COR-L47 (cell line): ENCODE measurements at places on chromosomes 16 and 17.

DNA sequence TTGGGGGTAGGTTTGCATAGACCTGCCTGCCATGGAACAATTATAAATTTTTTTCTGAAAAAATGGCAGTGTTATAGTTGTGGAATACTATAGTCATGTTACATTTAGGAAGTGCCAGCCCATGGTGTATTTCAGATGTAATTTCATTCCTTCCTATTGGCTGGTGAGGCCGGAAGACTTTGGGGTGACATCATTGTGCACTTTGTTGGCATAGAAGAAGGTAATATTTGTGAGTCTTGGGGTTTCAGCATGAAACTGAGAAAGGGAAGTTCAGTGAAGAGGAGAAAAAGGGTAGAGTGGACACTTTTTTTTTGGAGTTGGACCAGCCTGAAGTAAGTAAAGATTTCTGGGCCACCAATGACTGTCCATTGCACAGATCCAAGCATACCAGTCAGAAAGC is 16.0 kb upstream of the HEATR6 start:
- no peak for DNase-seq

DNA sequence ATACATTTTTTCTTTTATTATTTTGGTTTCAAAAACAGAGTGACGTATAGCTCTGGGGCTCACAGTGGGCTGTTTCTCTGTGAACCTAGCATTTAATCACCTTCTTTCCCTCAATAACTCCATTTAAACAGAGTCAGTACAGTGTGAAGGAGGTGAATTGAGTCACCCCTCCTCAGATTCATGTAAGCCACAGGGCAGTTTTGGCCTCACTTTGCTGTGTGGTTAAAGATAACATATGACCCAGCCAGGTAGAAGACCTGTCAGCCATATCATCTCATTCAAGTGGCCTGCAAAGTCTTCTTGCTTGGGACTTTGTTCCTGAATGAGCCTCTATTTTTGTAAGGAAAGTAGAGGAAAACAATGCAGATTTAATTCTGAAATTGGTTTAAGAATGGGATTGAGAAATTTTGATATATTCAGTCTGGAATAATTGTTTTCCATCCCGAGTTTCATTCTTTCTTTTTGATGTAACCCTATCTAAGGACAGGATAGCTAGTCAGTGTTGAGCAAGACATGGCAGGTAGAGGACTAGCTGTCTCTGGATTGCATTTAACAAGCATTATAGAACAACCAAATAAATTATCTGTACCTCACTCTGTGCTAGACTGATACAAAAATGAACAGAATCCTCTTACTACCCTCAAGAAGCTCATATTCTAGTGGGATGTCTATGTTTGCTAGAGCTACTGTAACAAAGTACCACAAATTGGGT is 13.1 kb downstream of the MAP2K6 start:
- DNase-seq = no peak

DNA sequence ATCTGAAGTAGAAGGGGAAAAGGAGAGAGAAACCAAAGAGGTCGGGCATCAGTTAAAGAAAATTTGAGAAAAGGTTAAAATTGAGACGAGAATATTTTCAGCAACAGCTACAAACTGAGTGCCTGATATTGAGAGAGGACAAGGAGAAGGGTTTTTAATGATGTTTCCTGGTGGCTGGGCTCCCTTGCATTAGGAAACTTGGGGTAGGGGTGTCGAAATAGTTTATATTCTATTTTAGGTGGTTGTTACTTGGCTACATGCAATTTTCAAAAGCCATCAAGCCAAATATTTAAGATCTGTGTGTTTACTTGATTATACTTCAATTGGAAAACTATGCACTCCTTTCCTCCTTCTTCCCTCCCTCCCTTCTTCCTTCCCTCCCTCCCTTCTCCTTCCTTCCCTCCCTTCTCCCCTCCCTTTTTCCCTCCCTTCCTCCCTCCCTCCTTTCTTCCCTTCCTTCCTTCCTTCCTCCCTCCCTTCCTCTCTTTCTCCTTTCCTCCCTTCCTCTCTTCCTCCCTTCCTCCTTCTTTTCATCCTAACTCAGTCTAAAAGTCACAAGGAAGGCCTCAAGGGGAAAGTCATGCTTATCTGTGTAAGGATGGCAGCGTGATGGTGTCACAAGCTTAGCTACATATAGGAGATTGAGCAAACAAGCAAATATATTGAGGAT is 1.8 kb upstream of the APOH start:
- DNase-seq = no peak

GRCh38 chr17:45729294-45729907 is 54.7 kb upstream of the CRHR1 start:
- DNase-seq = no peak

DNA sequence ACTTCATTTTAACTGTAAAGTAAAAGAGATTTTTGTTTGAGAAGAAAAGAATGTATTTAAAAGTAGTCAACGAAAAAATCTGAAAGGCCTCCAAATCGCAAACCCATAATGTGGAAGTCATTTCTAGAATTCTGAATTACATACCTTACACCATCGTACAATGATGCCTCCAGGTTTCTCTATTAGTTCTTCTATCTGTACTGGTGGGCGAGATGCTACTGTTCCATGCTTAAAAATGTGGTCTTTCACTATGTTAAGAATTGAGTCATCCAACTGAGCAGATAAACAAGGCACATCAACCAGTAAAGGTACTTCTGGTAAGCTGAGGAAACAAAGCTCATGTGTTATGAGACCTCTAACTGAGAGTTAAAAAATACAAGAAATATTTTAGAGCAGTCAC is 28.5 kb downstream of the CRLF3 start:
- no peak for DNase-seq

GRCh38 chr16:70630960-70631745 is 15.2 kb upstream of the IL34 start:
- no peak for DNase-seq

GRCh38 chr16:58828901-58829545 is 94.9 kb upstream of the GOT2 start:
- DNase-seq = no peak

DNA sequence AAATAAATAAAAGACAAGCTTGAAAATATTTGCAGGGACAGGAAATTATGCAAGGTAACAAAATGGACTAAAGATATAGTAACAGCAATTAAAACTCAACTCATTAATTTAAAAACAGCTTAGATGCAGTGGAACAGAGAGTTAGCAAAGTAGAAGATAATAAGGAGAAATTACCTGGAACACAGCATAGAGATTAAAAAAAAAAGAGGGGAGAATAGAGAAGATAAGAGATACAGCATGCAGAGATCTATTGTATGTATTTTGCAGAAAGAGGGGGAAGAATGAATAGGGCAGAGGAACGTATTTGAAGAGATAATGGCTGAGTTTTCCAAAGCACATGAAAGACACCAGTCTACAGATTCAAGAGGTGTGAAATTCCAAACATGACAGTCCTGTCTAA is 8.4 kb upstream of the PIPOX start:
- no peak for DNase-seq

- DNase-seq = no peak
Observed at GRCh38 chr16:56351481-56351880, 73.9 kb downstream of the AMFR start.

DNA sequence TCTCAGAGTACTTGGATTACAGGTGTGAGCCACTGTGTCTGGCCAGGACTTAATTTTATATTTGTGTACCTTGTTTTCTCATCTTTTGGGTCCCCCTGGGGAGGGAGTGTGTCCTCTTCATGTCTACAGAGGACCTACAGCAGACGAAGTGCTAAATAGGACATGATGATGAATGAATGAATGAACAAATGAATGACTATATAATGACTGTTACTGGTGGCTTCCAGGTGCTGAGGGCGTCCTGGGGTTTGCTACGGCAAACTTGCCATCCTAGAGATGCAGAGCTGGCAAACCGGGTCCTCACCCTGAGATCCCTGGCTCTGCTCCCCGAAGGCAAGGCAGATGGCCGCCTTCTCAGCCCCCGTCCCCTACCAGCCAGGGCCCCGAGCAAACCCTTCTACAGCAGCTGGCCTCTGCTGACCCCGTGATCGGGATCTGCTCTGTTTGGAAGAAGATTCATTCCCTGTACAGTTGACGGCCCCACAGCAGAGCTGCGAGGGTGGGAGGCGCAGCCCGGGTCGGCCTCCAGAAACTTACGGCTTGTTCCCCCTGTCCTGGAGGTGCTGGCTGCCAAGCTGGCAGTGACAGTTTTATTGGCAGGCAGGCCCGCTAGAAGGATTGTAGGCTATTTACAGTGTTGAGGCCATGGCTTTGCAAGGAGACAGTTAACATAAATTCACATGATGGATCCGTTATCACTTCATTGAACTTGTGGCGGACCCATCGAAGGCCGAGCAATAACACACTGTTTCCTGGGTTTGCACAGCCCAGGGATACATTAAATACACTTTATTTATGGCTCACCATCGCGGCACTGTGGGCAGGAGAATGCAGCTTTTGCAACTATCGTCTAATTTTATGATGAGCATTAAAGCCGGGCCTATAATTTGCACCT is 197.7 kb upstream of the GSE1 start:
- no peak for DNase-seq

- no peak for DNase-seq
Observed at GRCh38 chr17:52923658-52924057, 765.1 kb upstream of the CA10 start.

- no peak for DNase-seq
Observed at GRCh38 chr17:70677783-70678647, 508.7 kb downstream of the KCNJ2 start.

GRCh38 chr16:56607109-56607618 is 1.2 kb upstream of the MT2A start:
- no peak for DNase-seq

GRCh38 chr17:41196068-41196467 is 6.4 kb downstream of the KRTAP9-1 start:
- DNase-seq = no peak

GRCh38 chr16:75340741-75341491 is 89.5 kb upstream of the BCAR1 start:
- DNase-seq = no peak

DNA sequence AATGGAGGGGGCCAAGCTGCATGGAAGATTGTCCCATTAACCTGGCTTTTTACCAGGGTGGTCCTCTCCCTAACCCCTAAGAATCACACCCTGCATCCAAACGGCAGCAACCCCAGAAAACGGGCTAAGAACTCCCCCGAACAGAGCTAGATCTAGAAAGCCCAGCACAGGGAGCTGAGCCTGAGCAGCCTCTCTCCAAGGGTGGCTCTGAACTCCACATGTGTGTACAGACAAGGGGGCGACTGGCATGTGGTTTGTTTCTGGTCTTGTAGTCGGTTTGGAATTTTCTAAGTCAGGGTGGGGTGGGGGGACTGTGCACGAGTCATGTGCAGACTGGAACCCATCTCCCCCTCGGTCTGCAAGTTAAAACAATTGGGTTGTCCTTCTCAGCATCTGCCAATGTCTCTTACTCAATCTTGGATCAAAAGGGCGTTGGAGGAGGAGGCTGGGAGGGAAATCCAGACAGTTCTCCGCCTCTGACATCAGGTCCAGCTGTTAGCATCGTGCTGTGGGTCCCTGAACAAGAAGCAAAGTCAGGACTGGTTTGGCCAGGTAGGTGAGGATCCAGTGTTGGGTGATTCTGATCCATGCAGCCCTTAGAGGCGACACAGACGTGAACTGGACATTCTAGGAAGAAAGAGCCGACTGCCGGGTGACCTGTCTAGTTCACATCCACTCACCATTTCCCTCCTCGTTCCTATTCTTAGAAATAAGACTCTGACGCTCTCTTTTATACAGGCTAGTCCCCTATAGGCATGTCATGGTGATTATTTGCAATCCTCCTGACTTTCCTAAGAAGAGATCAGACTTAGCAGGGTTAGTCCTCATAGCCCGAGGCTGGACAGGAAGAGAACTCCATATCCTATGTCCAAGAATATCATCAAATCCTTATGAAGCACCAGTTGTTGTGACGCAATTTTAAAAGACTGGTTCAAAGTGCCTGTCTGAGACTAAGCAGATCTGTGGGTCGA is 381.8 kb downstream of the SOX9 start:
- DNase-seq = no peak

DNA sequence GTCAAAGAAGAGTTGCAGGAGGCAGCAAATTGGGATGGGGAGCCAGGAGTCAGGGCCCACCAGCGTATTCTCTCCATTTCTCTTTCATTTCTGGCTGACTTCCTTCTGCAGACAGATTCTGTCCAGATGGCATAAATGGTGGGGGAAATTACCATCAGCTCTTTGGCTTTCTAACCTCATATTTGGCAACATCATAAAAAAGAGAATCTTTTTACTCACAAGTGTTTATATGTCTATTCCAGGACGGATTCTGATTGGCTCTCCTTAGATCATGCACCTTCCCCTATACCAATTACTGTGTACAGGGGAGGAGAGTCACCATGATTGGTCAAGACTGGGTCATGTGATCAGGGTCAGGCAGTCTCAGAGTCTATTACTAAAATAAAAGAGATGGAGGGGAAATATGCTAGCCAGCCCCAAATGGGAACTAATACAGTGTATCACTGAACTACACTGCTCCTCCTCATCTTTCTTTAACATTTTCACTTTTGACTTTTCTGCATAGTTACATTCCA is 537.1 kb upstream of the EEF2KMT start:
- no peak for DNase-seq

- DNase-seq = no peak
Observed at GRCh38 chr17:33416131-33416530, 123.0 kb upstream of the ASIC2 start.
